ENCODE measurements at places on chromosomes 11 and 22.

GRCh38 chr11:68593441-68593840 is 90.9 kb upstream of the GAL start:
- DNase-seq: no peak

- no peak for DNase-seq
These were observed 13.8 kb upstream of the PIM3 start for GRCh38 chr22:49946612-49947295.

- no peak for DNase-seq
These were observed 49.7 kb downstream of the FDX1 start for GRCh38 chr11:110479108-110480101.

DNA sequence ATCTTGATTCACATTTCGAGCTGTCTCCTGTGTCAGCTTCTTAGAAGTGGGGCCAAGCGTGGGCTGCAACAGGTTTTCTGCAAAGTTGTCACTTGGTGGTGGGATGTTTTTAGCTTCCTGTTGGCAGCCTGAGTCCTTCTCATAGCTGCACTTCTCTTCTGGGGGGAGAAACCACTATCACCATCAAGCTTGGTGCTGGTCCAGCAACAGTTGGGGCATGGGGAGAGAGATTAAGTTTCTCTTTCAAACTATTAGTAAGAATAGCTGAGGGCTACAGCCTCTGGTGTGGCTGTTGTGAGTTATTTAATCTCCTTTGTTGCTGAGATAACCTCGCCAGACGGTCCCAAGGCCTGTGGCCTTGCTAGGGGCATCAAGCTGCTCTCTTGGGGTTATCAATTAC is 123.3 kb upstream of the CRYBB3 start:
- DNase-seq: peak; percentile 65

- DNase-seq: no peak
These were observed 28.2 kb upstream of the CHKA start for GRCh38 chr11:68149417-68149816.

All from stimulated activated CD8-positive, alpha-beta memory T cell treated with anti-CD3 and anti-CD28 coated beads, Interleukin-4, amount 100 ng/mL, for 24 hours (primary cell).